Activated CD4-positive, alpha-beta T cell treated with anti-CD3 and anti-CD28 coated beads, Interleukin-2, amount 50 U/mL, for 16 hours (primary cell): ENCODE measurements at places on chromosomes 12 and 14.

DNA sequence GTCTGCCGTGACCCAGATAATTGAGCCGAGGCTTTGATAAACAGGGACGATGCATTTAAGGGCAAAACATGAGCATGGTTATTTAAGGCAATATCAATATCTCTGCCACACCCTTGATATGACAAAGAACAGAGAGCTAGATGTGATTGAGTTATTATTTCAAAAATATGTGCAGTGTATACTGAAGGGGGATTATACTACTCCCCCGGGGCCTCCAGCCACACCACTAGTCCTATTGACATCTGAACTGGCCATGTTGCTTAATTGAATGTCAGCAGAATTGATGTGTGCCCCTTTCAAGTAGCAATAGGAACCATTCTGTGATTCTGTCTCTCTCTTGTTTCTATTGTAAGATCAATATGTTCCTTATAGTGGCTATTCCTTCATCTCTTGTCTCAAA, 794.8 kb upstream of the SEL1L start:
- no peak for DNase-seq

DNA sequence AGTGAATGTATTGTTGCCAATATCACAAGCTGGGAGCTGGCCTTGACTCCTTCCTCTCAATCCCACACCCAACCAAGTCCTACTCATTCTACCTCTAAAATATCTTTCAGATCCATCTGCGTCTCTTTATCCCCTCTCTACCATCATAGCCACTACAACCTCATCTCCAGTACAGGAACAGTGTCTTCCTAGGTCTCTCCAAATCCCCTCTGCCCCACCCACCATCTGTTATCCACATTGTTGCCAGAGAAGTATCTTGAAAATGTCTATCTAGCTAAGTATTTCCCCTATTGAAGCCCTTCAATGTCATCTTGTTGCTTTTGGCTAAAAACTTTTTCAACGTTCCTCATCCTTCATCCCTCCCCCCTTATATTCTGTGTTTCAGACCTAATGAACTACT, 244.7 kb downstream of the C12orf75 start:
- DNase-seq = no peak

DNA sequence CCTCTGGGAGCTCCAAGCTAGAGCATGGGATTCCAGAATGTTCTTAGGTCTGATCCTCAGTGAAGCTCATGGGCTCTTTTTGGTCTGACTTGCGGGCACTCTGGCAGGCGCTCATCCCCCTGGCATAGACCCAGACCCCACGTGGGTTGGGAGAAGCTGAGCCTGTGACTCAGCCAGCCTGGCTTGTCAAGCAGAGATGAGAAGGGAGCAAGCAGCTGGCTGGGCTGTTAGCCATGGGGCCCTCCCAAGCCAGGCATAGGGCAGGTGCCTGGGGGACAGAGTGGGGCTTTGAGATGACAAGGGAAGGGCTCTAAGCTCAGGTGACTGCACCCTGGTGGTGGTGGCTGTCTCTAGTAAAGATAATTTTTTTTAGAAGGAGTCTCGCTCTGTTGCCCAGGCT, 80.3 kb upstream of the NOS1 start:
- DNase-seq = no peak

GRCh38 chr14:100490252-100490651, 97.0 kb downstream of the BEGAIN start:
- DNase-seq = no peak

DNA sequence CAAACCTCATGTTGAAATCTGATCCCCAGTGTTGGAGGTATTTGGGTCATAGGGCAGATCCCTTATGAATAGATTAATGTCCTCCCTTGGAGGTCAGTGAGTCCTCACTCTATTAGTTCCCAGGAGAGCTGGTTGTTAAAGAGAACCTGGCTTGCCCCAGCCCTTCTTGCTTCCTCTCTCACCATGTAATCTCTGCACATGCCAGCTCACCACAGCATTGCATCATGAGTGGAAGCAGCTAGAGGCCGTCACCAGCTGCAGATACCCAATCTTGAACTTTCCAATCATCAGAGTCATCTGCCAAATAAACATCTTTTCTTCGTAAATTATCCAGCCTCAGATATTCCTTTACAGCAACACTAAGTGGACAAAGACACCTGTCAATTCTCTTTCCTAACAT, 161.8 kb upstream of the IGF1 start:
- DNase-seq = no peak
